ENCODE measurements at places on chromosomes 4 and X.

DNA sequence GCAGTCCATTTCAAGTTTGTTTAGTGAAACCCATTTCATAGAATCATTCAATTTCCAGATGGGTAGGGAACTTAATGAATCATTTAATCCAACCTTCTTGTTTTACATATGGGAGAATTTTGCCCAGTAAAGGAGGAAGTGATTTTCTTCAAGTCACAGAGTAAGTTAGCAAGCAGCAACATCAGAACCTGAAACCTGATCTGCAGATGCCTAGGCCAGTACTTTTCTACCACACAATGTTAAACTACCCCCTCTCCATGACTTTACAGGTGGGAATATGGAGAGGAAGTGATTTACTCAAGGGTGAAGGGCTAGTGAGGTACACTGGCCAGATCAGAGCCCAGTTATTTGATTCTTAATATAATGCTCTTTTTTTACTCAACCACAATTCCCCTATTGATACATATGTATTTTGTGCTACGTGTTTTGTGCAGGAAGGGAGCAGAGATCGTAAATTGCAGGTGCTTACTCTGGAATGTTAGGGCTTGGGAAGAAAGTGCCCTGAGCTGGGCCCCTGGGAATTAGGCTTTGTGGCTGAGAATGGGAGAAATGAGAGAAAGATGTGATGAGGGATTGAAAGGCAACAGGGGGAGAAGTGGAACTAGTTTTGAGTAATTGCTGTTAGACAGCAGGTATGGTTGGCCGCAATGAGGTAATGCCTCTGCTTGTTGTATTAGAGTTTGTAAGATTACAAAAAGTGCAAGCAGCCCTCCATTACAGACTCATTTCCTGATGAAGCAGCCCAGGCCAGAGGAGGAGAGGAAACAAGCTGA is 6.8 kb downstream of the LHFPL1 start:
- no peak for DNase-seq

GRCh38 chr4:16969696-16970135 is 71.3 kb upstream of the LDB2 start:
- no peak for DNase-seq

GRCh38 chr4:77332696-77333270 is 175.8 kb downstream of the CCNG2 start:
- DNase-seq, result no peak

GRCh38 chr4:125317525-125317877 is 2.7 kb downstream of the FAT4 start:
- no peak for DNase-seq

- no peak for DNase-seq
These were observed 11.9 kb upstream of the TMEM185A start for GRCh38 chrX:149643496-149643895.
